ENCODE measurements at places on chromosomes 6 and 20.
A peak's percentile ranks its signal among the peaks of the same experiment; 100 is the strongest.

DNA sequence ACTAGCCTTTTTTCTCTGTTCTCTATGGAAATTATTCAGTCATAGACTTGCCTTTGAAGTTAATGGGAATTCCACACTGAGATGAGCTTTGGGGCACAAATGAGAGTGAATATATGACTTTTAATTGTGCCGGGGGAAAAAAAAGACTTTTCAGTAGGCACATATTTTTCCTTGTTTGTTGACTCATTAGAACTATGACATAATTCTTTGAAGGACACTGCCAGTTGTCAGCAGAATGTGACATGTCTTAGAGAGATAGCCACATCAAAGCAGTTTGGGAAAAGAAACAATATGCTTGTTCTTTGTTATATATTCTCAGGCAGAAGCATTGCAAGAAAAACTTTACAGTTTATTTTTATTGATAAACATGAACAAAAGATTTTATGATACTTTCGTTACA lies 138.3 kb downstream of the COL9A1 start:
- DNase-seq = no peak

DNA sequence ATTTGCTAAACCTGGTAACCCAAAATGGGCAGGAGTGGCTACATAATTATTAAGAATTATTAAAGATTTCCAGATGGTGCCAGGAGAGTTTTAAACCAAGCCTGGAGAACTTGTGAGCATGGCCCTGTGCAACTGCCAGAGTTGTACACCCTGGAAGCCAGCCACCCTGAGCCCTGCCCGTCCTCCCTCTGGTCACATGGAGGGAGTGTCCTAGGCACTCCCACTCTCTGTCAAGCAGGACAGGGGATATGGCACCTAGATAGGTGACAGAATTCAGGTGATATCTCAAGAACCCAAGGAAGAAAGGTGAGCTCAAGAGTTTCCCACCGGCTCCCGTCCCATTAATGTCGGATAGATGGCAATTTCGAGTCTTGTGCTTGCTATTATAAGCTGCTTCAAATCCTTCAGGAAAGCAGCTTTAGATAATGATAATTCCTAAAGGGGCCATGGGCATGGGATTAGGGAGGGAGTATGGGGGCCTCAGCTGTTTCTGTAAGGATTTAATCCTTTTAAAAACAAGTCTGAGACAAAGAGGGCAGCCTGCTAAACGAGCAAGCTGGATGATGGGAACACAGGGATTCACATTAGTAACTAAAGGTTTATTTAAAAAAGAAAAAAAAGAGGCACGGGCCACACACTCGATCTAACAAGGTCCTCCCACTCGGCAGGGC lies 169.1 kb downstream of the BMP7 start:
- DNase-seq = no peak

DNA sequence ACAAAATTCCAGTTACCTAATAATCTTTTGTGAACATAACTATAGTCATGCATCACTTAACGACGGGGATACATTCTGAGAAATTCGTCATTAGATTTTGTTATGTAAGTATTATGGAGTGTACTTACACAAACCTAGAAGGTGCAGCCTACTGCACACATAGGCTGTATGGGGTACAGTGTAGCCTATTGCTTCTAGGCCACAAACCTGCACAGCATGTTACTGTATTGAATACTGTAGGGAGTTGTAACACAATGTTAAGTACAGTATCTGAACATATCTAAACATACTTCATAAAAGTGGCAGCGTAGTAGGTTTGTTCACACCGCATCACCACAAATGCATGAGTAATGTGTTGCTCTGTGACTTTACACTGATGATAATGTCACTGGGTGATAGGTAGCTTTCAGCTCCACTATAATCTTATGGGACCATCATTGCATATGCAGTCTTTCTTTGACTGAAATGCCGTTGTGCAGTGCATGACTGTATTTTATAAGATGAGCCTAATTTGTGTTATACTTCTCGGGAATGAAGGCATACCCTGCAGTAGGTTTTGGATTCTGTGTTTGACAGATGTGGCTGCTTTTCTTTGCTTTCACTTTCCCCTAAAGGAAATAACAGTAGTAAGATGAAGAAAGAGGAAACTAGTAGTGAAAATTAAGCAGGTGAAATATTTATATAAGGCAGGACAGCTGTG lies 365.6 kb downstream of the FARS2 start:
- no peak for DNase-seq

- DNase-seq = no peak
Measured at GRCh38 chr6:26215585-26216358, 128.5 kb downstream of the HFE start.

- no peak for DNase-seq
Measured at GRCh38 chr6:130958468-130958867, 104.6 kb downstream of the EPB41L2 start.

- DNase-seq = no peak
Measured at GRCh38 chr20:62742979-62743776, 34.5 kb downstream of the NTSR1 start.

GRCh38 chr20:22791877-22792525 lies 207.6 kb upstream of the FOXA2 start:
- DNase-seq = no peak

- no peak for DNase-seq
Measured at GRCh38 chr6:100099189-100100074, 105.4 kb upstream of the MCHR2 start.

DNA sequence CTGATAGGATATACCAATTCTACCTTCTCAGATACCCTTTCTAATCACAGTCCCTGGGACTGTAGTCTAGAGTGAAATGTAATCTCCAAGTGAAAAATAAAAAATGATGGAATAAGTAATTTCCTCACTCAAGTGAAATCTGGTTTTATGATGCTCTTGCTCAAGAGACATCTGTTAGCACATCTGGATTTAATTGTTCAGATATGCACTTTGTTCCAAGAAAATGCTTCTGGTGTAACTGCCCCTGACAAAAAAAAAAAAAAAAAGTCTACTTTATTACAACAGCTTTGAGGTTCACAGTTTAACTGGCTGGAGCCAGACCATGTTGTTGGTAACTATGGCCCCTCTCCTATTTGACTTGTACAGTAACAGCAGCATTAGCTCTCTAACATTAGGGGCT lies 251.8 kb downstream of the BTBD9 start:
- no peak for DNase-seq

DNA sequence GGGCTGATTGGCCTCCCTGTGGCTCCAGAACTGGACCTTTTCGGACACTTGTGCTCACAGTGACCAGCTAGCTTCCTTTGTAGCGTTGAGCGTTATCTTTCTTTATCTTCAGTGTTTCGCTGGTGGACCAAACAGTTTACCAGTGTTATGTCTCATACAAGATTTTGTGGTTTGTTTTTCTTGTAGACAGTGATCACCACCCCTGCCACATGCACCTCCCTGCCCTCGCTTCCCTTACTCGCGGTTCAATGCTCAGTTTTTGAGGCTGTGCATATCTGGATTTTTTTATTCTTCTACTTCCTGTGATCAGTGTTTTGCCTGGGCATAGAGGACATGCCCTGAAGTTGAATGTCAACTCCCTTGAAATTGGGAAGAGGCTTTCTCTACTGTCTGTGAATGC lies 16.4 kb downstream of the MYT1 start:
- no peak for DNase-seq

DNA sequence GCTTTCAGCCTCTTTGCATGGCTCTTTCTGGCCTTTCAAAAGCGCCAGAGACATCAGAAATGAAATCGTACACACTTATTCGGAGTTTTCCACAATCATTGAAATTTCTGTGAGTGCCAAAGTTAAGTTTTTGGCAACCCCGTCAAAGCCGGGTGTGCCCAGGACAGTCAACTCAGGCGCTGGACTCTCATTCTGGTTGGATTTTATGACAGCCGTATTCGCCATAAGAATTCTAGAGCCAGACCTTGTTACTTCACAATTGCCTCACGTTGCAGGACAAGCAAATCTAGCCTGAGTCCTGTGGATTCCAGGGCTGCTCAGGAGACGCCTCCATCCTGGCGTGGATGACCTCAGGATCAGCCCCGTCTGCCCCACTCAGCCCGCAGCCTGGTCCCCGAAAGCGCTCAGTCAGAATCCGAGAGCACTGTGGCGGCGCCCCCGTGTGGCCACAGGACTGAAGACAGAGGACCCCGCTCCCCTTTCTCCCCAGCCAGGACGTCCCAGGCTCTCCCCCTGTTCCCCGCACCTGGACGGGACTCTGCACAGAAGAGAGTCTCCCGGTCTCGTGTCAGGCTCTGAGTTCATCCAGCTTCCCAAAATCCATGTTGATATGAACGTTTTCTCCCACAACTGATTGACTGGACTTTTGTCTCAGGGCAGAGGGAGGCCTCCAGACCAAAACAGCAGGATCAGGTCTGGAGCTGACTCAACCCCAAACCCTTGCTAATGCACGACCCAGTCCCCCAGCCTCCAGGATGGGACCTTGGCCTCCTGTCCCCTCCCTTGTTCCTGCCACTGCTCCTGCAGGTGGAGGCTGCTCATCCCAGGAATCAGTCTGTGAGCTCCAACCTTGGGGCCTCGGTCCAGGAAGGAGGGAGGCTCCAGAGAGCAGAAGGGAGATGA lies 38.2 kb downstream of the MICA start:
- peak; percentile 75 for DNase-seq

GRCh38 chr20:51871943-51872342 lies 69.6 kb upstream of the SALL4 start:
- DNase-seq = no peak

DNA sequence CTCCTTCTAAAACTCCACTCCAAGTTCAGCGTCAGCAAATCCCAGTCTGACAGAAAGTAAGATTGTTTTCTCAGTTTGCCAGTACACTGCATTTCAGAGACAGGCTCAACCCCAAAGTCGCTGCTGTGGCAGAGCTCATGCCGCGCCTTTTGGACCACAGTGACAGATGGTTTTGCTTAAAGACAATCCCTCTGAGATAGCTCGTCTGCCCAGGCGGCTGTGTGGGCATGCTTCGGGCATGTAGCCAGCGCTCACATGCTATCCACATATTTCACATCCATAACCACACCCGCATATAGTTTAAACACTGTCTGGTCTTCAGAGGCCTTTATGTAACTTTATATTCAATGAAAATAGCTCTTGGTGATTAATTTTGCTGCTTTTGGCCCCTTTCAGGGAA lies 14.7 kb upstream of the PXDC1 start:
- DNase-seq = no peak

- DNase-seq = no peak
Measured at GRCh38 chr6:130162421-130162820, 60.3 kb downstream of the SAMD3 start.

- DNase-seq = no peak
Measured at GRCh38 chr20:58219342-58219700, 9.1 kb downstream of the ANKRD60 start.

GRCh38 chr6:82144852-82145340 lies 102.6 kb downstream of the IBTK start:
- DNase-seq = no peak

- no peak for DNase-seq
Measured at GRCh38 chr20:15710636-15711035, 862.6 kb downstream of the KIF16B start.

- DNase-seq = no peak
Measured at GRCh38 chr20:7257692-7258466, 490.4 kb downstream of the BMP2 start.

DNA sequence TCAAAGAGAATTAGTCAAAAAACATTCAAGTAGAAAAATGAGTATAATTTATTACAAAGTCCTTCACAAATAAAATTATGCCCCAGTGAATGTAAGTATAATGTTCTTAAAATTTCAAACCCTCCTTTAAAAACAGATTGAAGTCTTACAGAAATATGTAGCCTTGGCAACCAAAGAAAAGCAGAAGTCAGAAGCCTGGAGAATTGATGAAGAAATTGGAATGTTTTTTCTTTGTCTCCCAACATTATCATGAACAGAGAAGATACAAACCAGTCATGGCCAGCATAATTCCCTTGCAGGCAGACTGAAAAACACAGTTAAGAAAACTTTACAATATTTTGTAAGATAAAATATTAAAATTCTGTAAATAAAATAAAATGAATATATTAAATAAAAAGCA lies 221.9 kb downstream of the TBC1D32 start:
- DNase-seq = no peak

Data from activated T-helper 9 cell treated with anti-CD3 and anti-CD28 coated beads, Interleukin-2, amount 50 U/mL, for 16 hours (primary cell).